NCI-H1092 (cell line): ENCODE measurements at places on chromosomes 1 and 21.

DNA sequence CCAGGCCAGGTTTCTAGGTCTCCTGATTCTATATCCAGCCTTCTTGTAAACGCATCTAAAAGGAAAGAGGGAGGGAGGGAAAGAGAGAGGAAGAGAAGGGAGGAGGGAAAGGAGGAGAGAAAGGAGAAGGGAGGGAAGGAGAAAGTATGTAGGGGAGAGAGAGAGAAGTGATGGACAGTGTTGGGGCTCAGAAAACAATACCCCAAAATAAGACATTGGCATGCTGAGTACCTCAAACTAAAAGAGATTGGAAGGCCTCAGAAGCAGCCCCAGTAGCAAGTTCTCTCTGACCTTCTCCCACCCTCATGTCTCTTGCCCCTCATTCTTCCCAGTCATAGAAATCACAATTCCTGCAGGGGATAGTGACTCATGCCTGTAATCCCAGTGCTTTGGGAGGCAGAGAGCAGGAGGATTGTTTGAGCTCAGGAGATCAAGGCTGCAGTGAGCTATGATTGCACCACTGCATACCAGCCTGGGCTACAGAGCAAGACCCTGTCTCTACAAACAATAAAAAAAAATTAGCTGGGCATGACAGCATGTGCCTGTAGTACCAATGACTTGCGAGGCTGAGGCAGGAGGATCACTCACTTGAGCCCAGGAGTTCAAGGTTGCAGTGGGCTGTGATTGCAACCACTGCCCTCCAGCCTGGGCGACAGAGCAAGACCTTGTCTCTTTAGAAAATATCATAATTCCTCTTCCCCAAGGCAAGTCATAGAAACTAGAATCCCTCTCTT is 51.2 kb downstream of the DNTTIP2 start:
- DNase-seq, result no peak

DNA sequence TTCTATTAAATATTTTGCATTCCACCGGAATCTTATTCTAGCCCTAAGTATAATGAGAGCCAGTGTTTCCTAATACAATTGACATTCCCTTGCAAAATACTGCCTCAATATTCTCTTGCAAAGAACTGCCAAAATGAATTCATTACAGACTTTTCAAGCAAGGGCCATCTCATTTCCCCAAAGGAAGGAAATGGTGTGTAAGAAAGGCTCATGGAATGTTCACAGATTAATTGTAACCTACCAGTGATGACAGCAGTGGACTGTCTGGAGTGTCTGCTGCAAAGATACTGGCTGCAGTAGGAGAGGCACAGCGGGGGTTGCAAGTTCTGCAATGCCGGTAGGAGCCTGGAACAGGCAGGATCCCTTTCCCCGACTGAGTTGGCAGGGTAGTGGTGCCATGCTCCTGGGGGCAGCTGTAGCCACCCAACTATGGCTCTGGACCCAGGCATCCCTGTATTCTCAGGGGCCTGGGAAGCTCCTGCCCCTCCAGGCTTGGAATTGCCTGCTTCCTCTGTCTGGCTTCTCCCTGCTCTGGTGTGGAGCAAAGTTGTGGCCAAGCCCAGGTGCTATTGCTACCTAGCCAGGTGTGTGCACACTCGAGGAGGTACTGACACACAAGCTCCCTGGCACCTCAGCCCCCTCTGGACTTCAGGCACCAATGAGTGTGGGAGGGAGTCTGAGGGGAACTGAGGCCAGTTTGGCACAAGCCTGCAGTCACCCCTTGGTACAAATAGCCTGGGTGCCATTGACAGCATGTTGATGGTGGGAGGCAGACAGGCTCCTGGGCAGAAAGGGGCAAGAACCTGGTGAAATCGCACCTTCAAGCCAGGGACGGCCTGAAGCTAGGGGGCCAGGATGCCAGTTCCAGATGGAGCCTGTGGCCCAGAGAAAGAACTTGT is 1371.0 kb downstream of the KCNT2 start:
- no peak for DNase-seq

GRCh38 chr1:36007741-36008140 is 76.2 kb upstream of the TEKT2 start:
- DNase-seq, result no peak

DNA sequence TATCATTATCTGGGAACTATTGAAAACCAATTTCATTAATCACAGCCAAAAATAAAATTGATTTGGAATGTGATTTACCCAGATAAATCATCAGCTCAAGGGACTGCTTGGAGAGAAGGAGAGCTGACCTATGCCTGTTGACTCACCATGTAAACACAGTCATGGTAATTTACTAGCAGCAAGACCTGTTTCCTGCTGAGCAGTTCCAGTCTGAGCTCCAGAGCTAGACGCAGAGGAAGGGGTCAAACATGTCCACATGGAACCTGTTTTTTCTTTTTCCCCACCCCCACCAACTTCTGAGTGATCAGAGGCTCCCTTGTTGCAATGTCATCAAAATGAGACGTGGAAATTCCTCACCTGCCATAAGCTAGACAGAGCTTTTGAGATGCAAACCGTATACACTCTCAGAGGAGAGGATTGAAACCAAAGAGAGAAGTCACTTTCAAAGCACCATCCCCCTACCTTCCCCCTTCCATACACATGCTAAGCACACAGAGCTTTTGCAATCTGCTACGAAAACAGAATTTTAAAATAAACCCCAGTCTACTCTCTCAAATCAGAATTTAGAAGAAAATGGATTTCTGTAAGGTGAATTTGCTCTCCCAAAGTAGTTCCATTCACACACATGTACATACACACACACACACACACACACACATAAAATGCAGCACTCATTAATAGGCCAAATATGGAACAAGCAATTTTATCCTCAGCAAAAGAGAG is 55.9 kb upstream of the PTGFRN start:
- DNase-seq, result peak; percentile 33

GRCh38 chr1:68113966-68114365 is 63.5 kb upstream of the DIRAS3 start:
- no peak for DNase-seq

- DNase-seq, result no peak
These were observed 570.0 kb downstream of the PTPRC start for GRCh38 chr1:199208847-199209246.

- DNase-seq, result no peak
These were observed 204.9 kb downstream of the MRPL39 start for GRCh38 chr21:25402134-25402961.

DNA sequence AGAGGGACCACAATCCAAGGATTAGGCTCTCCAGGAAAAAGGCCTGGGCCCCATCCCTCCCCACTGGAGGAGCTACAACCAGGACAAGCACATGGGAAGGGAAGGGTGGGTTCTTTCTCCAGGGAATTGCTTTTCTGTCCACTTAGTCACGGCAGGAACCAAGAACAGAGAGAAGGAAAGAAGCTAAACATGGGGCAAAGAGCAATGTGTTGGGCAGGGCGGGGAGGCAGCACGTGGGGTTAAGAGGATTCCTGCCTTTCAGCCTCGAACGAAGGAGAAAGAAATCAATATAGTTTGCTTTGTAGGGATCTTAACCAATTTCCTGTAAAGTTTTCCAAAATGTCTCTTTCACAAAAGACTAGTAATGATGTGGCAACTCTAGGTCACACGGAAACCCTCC is 21.7 kb downstream of the ERI3 start:
- DNase-seq, result no peak

GRCh38 chr1:37732111-37732780 is 32.7 kb downstream of the EPHA10 start:
- DNase-seq, result no peak

GRCh38 chr1:36223381-36223995 is 755 bp upstream of the THRAP3 start:
- no peak for DNase-seq

DNA sequence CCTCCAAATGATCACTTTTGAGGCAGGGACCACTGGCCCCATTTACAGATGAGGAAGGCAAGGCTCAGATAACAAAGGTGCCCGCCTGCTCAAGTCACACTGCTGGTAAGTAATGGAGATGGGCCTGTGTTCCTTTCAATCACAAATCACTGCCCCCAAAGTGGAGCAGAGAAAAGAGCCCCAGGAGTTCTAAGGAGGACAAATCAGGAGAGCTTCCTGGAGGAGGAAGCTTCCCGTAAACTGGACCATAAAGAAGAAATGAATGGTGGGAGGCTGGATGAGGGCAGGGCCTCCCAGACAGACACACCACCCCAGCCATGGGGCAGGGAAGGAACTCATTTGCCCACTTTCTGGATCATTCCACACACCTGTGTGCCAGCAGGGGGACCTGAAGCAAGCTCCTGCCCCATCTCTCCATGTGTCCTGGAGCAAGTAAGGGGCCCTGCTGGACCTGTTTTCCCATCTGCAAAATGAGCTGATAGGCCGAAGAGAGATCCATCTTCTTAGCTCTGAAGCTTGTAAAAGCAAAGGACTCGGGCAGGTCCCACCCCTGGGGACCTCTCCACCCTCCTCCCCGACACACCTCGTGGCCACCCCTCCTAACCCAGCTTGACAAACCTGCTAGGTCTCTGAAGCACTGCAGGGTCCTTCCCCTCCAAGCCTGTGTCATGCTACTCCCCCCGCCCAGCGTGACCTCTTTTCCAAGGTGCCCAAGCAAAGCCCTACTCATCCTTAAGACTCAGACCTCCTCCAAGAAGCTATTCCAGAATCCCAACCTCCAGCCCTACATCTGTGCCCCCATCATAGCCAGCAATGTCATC is 5.5 kb downstream of the LAPTM5 start:
- DNase-seq, result no peak

DNA sequence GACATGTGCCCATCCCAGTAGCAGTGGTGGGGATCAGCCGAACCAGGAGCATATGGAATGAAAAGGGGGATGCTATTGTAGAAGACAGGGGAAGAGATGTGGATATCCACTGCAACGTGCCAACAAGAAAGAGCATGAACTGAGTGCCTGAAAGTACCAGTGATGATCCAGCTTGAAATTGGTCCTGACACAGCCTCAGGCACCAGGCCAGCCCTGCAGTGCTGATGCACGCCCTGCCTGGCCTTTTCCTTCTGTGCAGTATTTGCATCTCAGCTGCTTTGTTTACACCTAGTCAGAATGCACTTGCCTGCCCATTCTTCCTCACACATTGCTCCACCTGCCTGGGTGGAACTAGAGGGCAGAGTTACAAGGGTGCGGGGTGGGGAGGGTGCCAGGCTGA is 50.3 kb upstream of the ARTN start:
- DNase-seq, result no peak

- DNase-seq, result no peak
These were observed 85.9 kb downstream of the TM2D1 start for GRCh38 chr1:61638911-61639605.

DNA sequence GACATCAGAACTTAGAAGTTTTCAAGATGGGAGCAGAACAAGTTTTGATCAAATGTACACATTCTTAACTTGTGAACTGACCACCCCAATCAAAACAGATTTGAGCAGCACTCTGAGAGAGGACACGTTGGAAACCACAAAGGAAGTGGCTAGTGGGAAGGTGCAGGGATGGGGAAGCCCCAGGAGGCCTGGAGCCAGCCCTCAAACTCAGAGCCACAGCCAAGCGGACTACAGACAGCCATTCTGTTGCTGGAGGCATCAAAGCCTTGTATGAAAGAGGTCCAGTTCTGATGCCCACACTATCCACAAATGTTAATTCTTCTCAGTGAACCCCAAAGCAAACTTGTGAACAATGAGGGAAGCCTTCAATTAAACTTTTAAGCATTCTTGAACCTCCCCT is 143.6 kb upstream of the RAB4A start:
- DNase-seq, result no peak

GRCh38 chr1:230320804-230321203 is 105.3 kb downstream of the PGBD5 start:
- DNase-seq, result no peak

DNA sequence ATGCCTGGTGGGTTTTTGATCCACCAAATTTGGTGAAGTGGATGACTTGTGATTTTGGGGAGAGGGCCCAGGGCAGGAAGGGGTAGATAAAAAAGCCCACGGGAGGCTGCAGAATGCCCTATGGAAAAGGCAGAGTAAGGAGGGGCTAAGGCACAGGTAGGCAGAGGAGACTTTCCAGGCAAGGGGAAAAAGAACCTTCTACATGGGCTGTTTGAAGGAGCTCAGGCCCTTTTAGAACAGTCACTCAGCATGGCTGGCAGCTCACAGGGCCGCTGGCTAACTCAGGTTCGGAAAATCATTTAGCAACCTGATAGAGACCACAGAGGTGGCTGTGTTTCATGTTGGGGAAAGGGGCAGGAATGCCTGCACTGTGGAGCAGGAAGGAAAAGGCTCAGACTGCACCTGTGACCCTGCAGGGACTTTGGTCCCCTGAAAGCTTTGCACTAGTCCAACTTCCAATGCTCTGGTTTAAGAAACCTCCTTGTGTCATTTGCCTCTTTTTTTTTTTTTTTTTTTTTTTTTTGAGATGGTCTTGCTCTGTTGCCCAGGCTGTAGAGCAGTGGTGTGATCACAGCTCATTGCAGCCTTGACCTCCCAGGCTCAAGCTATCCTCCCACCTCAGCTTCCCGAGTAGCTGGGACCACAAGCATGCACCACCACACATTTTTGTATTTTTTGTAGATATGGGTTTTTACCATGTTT is 58.5 kb upstream of the ENAH start:
- no peak for DNase-seq

- no peak for DNase-seq
These were observed 49.8 kb downstream of the PGBD5 start for GRCh38 chr1:230376296-230376695.
